Activated naive CD4-positive, alpha-beta T cell (primary cell): ENCODE measurements at places on chromosomes 7 and 10.

DNA sequence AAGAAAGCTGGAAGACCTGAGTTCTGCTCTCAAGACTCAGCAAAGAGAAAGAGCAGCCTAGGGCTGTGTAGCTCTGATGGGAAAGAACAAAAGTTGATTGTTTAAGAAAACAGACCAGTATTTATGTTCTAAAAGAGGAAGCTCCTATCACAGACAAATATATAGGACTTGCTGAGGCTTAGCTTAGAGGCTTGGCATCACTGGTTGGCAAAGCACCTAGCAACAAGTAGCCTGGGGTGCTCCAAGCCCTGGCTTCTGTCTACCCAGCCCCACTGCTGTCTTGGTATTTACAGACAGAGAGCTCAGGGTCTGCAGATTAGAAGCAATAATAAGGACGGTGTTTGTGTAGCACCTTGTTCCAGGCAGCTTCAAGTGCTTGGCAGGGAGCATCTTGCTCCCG is 36.9 kb upstream of the CCDC3 start:
- no peak for DNase-seq

DNA sequence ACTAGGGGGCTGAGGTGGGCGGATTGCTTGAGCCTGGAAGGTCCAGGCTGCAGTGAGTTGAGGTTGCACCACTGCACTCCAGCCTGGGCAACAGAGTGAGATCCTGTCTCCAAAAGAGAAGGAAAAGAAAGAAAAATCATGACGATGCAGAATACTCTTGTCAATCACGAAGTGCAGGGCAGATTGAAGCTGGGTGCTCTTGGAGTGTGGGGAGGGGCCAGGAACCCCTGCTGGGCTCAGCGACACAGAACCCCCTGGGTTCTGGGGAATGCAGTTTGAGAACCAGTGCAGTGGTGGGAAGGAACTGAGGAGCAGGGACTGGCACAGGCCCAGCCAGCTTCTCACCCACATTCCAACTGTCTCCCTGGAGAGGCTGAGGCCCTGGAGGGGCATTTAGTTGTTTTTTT is 10.8 kb upstream of the INTS1 start:
- no peak for DNase-seq

DNA sequence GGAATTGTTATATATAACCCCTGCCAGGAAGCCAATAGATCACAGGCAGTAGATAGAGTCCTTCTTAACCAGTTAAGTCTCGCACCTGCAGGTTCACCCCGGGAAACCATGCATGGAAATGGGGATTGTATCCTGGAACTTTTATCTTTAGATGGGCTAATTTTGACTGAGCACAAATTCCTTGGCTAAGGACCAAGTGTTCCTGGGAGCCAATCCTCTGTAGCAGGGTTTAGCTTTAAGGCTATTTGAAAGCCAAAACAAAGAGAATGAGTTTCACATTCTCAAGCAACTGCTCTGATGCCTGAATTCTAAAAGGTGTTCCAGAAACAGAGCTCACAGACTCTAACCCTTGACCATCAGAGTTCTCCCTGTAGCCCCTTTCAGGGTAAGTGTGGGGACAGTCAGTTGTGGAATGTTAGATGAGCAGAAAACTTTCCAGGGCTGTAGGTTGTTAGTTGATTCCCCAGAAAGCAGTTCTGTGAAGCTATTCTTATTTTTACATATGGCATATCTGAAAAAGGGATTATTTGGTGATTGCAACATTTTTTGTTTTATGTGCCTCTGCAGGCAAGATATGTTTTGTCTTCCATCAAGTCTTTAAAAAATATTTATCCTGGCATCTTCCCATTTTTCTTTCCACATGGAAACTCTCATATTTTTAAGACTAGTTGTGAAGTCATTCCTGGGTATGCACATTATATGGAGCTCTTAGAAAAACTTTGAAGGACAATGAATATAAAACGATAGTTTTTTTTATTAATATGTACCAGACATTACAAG is 16.2 kb upstream of the NPVF start:
- no peak for DNase-seq

- DNase-seq, result no peak
Observed at GRCh38 chr10:58967551-58968388, 208.7 kb upstream of the PHYHIPL start.

DNA sequence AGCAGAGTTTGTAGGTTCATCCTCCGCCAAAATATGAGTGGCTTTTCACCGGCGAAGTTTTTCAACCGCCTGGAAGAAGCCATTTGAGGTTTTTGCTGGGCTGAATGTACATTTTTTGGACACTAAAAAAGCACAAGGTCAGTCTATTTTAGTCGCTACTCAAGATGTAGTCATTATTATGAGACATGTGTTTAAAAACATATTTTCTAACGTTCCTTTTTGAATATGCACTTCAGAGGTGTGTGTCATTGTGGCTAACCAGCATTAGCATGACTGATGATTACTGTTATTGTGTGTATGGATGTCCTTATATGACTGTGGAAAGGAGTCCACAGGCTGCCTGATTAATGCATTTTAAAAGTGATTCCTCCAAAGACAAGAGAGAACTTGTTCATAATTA is 605.4 kb downstream of the INHBA start:
- no peak for DNase-seq

DNA sequence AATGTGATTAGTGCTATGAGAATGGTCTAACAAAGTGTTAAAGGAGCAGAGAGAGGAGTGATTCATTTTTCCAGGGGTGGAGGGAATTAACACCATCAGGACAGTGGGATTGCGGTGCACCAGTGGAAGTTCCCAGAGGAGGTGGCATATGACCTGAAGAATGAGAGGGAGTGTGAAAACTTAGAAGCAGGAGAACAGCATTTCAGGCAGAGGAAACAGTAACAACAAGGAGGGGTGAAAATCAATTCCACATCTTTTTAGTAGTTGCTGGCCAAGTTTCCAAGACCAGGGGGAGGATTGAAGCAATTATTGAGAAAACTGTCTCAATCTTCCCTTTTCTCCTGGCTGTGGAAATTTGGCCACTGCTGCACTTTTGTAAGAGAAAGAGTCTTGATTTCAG is 23.7 kb upstream of the CCDC172 start:
- DNase-seq, result no peak

GRCh38 chr7:139763330-139763729 is 14.5 kb downstream of the HIPK2 start:
- no peak for DNase-seq

- DNase-seq, result no peak
Observed at GRCh38 chr7:19491821-19492452, 216.9 kb downstream of the POLR1F start.

GRCh38 chr10:124654686-124655085 is 89.5 kb downstream of the FAM53B start:
- no peak for DNase-seq

DNA sequence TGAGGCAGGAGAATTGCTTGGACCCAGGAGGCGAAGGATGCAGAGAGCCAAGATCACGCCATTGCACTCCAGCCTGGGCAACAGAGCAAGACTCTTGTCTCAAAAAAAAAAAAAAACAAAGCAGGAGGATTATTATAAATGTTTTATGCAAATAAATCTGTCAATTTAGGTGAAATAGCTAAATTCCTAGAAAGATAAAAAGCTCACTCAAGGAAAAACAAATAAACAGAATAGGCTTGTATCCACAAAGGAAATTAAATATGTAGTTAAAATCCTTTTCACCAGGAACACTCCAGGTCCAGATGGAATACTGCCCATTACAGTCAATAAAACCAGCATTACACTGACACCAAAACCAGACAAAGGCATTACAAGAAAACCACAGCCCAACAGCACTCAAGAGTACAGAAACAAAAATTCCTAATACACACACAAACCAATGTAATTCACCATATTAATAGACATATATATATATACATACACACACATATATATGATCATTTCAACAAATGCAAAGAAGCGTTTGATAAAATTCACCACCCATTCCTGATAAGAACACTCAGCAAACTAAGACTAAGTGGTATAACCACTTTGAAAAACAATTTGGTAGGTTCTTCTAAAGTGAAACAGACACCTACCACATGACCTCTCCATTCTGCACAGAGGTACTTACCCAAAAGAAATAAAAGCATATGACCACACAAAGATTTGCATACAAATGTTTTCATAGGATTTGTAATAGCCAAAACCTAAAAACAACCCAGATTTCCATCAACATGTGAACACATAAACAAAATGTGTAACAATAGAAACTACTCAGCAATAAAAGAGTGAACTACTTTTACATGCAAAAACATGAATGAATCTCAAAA is 38.8 kb downstream of the ABI1 start:
- no peak for DNase-seq

DNA sequence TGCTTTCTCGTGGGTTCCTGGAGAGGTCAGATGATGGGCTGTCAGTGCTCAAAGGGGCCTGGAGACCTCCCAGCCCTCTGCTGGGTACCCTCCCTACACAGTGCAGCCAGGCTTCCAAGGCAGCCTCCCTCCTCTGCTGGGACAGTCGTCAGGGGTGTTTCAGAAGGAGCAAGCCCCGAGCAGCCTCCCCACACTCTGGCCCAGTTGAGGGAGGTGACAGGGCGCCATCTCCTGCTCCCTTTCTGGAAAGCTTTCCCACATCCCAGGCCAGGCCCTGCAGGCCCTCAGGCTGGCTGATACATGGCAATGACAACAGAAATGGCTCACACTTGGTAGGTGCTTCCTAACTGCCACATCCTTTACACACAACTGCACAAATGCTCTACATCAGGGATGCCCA is 32.1 kb downstream of the KCNMA1 start:
- DNase-seq, result no peak

DNA sequence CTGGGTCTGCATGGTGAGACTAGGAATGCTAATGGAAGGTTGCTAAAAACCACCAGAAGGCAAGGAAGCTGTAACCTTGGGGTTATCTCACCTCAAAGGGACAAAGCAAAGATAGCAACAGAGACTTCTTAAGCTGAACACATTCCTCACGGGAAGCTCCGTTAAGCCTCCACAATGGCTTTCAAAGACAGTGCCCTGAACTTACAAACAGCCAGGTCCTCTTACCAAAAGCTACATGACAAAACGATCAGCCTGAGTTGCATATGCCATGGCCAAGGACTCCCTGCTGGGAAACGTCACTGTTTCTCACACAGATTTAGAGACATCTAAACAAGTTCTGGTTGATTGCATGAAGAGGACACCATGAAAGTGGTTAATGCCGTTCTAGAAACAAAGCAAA is 52.7 kb downstream of the HTR5A start:
- no peak for DNase-seq

- DNase-seq, result no peak
Observed at GRCh38 chr10:78426181-78426580, 392.5 kb downstream of the RPS24 start.

DNA sequence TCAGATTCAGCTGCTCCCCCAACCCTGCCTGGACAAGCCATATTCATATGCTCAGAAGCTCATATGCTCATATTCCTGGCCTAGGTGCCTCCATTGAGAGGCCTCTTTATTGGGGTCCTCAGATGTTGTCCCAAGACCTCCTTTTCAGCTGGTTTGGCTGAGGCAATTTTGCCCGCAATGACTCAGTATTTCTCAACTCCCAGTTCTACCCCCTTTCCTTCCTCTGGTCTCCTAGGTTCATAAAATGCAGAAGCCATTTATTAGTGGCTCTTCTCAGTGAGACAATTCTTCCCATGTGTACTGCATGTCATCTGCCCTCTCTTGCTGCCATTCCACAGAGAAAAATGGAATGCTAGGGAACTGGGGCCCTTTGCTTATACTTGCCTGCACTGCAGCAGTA is 110.7 kb downstream of the INHBA start:
- no peak for DNase-seq

DNA sequence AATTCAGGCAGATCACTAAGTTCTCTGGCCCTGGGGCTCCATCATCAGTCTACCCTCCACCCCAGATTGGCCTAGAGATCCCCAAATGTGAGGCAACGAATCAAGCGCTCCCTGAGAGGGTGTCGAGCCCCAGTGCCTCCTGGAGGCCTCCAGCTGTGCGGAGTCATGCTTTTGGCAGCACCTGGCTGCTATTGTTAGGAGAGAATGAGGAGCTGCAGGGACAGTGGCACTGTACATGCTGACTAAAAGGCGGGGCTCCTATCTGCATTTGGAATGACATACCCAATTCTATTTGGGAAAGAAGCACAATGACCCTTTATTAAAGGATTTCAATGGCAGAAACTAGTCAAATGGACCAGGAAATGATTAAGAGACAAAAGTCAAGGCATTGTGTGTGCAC is 161.8 kb downstream of the DPY19L1 start:
- DNase-seq, result no peak

- DNase-seq, result no peak
Observed at GRCh38 chr10:126876456-126876855, 28.8 kb upstream of the DOCK1 start.

GRCh38 chr10:109968953-109969759 is 38.6 kb upstream of the ADD3 start:
- DNase-seq, result no peak

DNA sequence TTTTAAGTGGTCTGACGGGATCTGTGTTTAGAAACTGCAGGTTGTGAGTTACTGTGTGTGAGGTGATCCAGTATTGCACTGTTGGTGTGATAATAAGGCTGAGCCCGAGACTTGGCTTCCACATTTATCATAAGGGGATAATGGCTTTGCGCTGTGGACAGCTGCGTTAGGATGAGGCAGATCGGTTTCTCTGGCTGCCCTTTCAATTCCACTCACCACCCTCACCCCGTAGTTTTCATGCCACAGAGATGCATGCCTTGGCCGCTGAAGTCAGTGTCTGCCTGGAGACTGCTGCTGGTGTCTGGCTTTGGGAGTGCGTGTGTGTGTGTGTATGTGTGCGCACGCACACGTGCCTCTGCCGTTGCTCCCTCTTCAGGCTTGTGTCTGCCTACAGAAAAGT is 273.0 kb downstream of the CCDC3 start:
- DNase-seq, result no peak

GRCh38 chr7:153103202-153103601 is 343.6 kb downstream of the ACTR3B start:
- no peak for DNase-seq

DNA sequence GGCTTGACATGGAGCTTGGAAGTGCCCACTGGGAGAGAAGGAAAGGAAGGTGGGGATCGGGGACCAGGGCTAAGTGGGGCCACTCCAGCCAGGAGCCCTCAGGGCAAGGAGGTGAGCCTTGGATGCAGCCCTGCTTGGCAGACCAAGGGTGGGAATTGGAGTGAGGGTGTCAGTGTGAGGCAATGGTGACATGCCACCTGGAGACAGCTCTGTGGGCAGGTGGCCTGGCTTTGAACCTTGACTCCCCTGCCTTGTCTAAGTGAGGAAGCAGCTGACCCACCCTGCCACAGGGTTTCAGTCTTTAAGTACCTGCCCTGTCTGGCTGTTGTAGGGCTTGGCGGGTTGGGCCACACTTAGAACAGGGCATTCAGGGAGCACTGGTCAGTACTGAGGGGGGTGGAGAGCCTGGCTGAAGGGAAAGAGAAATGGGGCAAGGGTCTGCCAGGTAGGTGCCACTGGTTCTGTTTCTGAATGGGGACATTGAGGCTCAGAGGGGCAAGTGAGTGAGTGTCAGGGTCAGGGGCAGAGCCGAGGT is 4.8 kb downstream of the RAMP3 start:
- DNase-seq, result no peak

GRCh38 chr10:131928248-131929095 is 27.7 kb downstream of the PPP2R2D start:
- no peak for DNase-seq
